Activated naive CD4-positive, alpha-beta T cell treated with anti-CD3 and anti-CD28 coated beads for 36 hours (primary cell): ENCODE measurements at places on chromosomes 2 and 18.

GRCh38 chr18:32461709-32462272 is 8.9 kb downstream of the GAREM1 start:
- no peak for DNase-seq

GRCh38 chr2:164644036-164644700 is 22.9 kb upstream of the GRB14 start:
- DNase-seq = no peak

DNA sequence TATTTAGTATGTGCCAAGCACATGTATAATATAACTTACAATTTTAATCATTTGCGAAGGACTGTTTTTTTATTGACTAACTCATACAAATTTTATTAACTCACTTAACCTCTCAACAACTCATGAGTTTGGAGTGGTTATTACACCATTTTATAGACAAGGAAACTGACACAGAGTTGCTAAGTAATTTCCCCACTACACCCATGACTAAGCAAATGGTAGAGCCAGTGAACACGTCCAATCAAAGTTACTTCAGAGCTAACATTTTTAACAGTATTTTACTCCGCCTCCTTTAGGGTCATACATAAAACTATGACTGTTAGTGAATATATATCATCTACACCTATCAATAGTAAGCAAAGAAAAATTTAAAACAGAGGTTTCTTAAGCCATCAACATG is 556.7 kb upstream of the FSIP2 start:
- DNase-seq = no peak

GRCh38 chr2:136128366-136128765 is 10.4 kb upstream of the CXCR4 start:
- no peak for DNase-seq

DNA sequence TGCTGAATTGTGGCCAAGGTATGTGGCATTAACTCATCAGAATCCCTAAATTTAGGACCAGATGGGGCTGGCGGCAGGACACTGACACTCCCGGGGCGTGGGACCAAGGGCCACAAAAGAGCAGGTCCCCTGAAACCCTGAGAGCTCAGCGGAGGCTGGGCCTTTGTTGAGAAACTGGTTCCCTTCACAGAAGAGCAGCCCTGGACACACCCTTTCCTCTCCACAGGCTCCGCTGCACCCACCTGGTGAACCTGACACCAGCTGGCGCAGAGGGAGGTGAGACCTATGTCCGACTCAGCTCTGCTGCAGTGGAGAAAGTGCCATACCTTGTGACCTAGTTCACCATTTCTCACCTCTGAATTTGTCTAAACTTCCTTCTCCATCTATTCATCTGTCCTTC is 119.5 kb downstream of the RTP5 start:
- no peak for DNase-seq

DNA sequence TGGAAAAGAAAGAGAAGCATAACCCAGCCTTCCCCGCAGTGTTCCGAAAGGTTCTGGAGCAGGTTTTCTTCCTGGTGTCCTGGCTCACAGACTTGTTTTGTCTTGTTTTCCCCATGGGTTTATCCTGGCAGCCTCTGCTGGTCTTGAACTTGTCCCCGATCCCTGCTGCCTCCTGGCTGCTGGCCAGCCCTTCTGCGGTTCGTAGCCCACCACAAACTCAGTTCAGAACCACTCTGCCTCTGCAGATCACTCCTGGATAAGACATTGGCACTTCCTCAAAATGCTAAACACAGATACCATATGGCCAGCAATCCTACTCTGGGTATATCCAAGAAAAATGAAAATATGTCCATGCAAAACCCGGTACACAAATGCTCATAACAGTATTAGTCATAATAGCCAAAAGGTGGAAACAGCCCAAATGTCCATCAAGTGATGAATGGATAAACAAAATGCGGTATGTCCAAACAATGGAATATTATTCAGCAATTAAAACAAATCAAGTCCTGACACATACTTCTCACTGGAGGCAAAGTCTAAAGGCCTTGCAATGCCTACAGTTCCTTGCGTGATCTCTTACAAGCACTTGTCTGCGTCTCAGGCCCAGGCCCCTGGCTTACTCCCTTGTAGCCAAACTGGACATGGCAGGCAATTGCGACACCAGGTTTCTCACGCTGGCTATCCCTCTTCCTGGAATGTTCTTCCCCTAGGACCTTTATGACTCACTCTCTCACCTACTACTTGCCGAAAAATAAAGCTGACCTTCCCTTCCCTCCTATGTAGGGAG is 28.0 kb upstream of the ARHGEF4 start:
- no peak for DNase-seq

DNA sequence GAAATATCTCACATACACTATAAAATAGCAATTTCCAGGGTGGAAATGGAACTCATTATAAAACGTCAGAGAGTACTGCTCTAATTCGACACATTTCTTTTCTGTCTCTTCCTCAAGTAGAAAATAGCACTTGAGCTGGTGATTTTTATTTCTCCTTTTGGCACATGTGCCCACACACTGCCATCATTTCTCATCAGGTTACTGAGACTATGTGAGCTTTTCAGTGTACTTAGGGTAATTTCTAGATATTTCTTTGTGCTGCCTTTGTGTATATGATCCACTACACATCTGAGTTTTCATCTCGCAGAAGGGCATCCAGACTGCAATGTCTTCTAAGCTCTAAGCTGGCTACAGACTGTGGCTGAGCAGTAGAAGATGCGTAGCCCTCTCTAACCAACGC is 62.1 kb upstream of the PGAP1 start:
- DNase-seq = no peak

DNA sequence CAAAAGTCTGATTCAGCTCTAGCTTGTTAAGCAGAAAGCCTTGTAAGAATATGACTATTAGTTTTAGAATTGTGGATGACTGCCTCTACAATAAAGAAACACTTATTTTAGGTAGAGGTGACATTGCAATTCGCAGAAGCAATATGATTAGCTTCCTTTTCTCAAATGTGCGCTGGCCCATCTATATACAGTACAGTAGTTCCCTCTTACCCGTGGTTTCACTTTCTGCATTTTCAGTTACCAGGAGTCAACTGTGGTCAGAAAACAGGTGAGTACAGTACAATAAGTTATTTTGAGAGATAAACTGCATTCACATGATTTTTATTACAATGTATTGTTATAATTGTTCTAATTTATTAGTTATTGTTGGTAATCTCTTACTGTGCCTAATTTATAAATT is 405.1 kb downstream of the GPD2 start:
- no peak for DNase-seq

GRCh38 chr2:226690461-226691024 is 109.1 kb downstream of the IRS1 start:
- no peak for DNase-seq
